ENCODE measurements at places on chromosomes 5 and 9. TPM values are rescaled to one million over a fixed set of nuclear protein-coding genes. Genes with fewer than 3 reads are reported as not detected.

DNA sequence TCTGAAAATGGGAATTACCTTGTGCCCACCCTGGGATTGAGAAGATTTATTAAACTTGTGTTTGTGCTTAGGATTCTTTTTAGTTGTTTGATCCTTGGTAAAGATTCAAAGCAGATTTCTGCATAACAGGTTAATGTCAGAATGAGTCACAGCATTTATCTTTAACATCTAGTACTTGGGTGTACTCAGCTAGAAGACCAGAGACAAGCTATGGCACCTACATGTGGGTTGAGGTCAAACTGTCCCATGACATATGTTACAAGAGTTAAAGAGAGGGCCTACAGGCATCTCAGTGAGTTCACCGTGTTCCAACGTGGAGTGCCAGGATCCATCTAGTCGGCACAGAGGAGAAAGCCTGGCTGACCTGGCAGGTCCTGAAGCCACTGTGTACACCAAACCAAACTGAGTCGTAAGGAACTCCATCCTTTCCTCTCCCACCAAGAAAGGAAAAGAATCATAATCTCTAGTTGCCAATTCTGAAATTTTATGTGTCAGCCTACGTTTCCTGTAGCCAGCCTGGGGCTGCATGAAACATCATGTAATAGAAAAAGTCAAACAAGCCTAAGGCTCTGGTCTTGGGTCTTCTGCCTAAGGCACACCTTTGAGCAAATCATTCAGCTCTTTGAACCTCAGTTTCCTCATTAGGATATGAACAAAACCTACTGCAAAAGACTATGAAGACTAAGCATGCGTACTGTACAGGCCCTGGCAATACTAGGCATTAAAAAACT lies 73.7 kb downstream of the RCL1 start:
- DNase-seq = peak; percentile 9

DNA sequence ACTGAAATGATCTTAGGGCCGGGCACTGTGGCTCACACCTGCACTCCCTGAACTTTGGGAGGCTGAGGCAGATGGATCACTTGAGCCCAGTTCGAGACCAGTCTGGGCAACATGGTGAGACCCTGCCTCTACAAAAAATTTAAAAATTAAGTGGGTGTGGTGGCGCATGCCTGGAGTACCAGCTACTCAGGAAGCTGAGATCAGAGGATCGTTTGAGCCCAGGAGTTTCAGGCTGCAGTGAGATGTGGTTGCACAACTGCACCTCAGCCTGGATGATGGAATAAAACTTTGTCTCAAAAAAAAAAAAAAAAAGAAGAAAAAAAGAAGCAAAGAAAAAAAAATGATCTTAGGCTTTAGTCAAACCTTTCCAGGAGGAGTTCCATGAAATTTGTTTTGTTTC lies 41.8 kb downstream of the MEF2C start:
- no peak for DNase-seq

- DNase-seq = no peak
These were observed 26.3 kb downstream of the SLC9A3 start for GRCh38 chr5:497871-498509.

- no peak for DNase-seq
These were observed 48.3 kb downstream of the ATPSCKMT start for GRCh38 chr5:10201223-10201868.

DNA sequence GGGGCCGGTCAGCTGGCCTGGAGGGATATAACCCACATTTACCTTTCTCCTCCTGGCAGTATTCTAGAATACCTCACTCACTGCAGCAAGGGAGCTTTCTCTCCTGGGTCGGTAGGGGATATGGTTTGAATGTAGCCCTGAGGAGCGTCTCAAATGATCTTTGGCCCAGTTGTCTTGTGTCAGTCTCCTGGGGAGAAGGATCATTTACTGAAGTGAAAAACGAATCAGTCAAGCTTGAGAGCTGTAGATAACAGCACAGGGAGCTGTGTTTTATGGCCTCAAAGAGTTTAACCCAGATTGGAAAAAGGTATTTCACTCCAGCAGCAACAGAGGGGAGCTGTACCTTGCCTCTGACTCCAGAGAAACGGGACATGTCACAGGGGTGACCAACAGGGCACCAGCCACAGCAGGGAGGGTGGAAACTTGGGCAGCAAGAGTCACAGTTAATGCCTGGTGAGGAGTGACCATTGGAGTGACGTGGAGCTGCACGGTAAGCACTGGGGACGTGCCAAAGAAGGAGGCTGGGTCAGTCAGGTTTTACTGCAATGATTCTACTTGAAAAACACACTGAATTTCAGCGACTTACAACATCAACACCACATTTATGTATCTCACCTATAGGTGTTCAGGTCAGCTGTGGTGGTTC lies 29.8 kb upstream of the ZFR start:
- DNase-seq = no peak

- DNase-seq = no peak
These were observed 173.8 kb downstream of the NTRK2 start for GRCh38 chr9:84843175-84843824.

DNA sequence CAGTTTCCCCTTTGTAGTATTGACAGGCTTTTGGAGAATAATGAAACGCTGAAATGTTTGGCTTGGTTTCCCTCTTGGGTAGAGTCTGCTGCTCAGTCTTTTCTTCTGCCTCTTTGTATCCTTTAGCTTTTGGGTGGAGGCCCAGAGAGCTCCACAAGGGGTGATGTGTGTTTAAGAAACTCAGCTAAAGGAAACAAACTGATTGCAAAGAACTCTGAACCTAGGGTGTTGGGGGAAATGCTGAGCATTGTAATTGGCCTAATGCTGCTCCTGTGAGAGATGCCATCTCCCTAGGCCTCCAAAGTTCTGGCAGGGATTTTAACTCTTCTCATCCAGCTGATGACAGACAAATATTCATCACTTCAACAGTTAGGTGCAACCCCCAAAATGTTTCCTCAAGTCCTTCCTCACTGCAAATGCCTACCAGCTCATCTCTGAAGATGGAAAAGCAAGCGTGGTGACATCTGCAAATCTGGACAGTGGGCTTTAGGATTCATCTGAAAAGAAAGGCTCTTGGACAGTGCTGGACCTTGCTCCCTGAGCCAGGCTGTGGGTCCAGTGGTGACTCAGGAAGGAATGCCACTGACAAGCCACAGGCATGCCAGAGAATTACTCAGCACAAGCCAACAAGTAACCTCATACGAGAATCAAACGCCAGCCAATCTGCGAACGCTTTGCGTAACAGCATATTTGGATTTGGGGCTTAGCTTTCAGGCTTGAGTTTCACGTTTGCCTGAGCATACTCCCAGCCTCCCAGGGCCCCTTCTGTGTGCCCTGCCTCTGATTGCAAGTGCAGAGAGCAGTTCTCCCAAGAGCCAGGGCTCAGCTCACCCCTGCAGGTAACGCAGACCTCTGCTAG lies 30.5 kb upstream of the ZSWIM6 start:
- DNase-seq = peak; percentile 29

DNA sequence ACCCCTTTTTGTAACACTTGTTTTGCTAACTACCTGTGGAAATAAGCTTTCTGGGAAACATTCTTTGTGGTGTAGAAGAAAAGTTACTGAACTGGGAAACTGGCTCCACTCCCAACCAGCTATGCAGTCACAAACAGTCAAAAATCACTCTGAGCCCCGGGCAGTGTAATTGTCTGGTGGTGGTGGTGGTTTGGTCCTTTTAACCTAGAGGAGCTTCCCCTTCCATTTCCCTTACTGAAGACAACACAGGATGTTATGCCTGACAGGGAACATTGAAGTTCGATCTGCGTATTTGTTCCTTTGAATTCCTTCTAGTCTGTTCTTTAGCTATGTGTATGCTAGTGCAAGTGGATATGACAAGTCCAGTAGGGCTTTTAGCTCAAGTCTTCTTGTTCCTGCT lies 56.8 kb upstream of the TBCA start:
- DNase-seq = no peak

DNA sequence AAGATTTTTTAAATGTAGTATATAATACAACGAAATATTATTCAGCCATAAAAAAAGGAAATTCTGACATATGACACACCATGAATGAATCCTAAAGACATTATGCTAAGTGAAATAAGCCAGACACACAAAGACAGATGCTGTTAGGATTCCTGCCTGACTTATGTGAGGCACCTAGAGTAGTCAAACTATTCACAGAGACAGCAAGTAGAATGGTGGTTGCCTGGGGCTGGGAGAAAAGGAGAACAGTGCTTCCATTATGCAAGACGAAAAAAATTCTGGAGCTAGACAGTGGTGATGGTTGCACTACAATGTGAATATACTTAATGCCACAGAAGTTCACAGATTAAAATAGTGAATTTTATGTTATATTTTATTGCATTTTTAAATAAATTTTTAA lies 66.8 kb downstream of the SPOCK1 start:
- no peak for DNase-seq

- no peak for DNase-seq
These were observed 1.1 kb downstream of the MVB12B start for GRCh38 chr9:126327714-126328185.

DNA sequence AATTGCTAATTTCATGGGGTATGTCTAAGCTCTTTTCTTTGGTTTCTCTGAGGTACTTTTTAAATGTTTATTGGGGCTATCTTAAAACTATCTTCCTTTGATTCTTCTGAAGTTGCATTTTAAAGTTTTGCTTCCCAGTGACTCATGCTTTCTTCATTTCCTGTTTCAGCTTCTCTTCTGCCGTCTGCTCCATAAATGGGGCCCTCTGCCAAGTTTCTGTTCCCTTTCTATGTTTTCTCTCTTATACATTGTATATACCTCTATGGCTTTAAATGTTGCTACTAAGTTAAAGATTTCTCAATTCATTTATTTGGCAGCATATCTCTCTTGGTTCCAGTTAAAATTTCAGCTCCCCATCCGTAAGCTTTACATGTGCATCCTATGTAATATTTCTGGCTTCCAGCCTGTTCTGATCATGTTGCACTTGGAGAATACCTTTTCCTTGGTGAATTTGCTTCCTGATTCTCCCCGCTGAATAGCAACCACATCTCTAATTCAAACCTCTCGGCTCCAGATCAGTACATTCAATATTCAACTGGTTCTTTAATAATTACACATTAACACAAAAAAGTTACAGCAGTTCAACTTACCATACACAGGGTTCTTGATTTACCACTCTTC lies 125.3 kb downstream of the ST8SIA4 start:
- peak; percentile 91 for DNase-seq

DNA sequence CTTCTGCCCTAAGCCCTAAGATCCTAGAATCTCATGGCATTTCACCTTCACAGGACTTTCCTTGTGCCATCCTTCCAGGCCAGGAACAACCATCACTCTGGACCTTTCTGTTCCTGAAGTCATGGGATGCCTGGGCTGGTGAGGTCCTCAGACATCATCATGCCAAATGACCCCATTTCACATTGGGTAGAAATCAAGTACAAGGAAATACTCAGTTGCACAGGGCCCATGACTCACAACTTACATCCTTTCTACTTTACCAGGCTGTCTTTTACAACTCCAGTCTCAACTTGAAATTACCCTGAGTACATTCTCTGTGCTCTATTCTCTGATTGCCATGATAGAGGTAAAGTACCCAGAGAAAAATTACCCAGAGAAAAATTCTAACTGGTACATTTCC lies 167.1 kb downstream of the PIK3R1 start:
- DNase-seq = peak; percentile 28

- no peak for DNase-seq
These were observed 32.8 kb downstream of the SH3RF2 start for GRCh38 chr5:145968970-145969713.

DNA sequence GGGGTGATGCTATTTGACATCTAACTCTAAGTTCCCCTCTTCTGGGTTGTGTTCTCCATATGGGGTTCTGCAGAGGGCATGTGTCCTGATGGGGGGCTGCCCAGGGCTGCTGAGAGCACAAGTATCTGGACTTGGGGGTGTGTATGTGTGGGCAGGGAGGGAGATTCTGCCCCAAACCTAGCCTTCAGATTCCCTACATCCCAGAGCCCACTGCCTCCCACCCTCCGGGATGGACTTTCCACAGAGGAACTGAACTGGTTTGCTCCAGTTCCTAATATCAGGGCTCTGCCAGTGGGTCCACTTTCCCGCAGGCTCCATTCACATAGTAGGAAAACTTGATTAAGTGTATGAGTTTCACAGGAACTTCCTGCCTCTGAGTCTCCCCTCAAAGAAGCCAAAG lies 16.4 kb upstream of the TIFAB start:
- DNase-seq = no peak

DNA sequence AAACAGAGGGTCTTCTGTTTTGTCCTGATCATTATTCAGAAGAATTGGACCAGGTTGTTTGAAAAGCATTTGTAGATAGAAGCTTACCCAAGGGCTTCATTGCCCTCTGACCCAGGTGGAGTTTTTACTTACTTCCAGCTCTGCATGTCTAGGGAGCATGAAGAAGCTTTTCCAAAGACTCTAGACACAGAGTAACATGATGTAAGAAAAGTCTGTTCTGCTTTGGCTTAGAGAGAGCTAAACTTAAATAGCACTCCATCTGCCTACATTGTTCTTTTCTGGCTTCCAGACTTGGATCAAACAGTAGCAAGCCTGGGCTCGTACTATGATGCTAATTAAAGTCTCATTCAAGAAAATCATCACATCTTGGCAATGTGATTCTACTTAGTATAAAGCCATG lies 112.1 kb downstream of the SNCAIP start:
- DNase-seq = no peak

DNA sequence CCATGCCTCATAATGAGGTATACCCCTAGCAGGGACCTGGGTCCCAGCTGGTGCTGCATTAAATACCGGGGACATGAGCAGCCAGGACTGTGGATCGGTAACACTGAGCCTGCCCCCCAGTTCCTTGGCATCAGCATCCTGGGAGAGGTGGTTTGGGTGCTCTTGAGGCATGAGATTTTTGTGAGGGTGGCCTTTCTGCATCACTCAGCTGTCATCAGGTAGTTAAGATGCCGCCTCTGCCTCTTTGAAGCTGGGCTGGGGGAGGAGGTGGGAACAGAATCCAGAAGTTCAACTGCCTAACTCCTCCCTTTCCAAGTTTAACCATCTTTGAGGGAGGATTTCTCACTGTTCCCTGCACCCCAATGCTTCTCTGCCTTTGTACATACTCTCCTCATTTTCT lies 112.7 kb downstream of the PDZD2 start:
- DNase-seq = no peak

OR2Y1 gene
- total RNA-seq = not detected

ADCY2 gene
- total RNA-seq = not detected

SOHLH1 gene
- not detected for total RNA-seq

MOB3B gene
- total RNA-seq = not detected

SEMA4D gene
- total RNA-seq = 15.7 TPM

NUTM2F gene
- total RNA-seq = not detected

KIAA0825 gene
- 1.3 TPM for total RNA-seq

GRIN3A gene
- not detected for total RNA-seq

ZNF354C gene
- 4.7 TPM for total RNA-seq

PCSK1 gene
- total RNA-seq = 8.7 TPM

HTR1A gene
- not detected for total RNA-seq

SET gene
- total RNA-seq = 448 TPM

Measured in endothelial cell of umbilical vein (primary cell).